ENCODE measurements at places on chromosomes 12 and 14.

DNA sequence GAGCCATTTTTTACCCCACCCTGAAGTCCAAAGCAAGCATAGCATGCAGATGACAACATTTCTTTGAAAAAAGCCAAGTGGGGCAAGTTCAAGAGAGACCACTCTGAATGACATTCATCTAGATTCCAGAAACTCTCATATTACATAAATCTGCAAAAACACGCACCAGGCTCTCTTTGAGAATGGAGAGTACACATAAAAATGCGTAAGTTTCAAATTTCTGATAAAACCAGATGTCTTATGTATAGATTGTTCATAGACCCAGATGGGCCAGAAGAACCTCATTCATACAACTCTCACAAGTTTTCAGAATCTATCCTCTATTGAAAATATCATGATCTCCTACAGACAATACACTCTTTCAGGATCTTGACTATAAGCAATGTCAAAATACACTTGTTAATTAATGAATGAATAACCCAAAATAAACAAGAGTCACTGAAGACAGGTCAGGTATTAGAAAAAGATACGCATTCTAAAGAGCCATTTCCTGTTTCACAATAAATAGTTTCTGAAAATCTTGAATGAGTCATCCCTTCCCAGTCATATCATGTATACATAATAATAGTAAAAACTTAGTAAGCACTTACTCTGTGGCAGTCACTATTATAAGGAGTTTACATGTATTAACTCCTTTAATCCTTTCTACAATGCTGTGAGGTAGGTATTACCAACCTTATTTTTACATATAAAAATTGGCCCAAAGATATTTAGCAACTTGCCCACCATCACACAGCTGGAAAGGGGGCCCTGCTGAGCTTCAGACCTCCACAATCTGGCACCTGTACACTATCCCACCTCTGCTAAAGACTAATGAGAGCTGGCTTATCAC lies 72.0 kb downstream of the PPP2R5E start:
- DNase-seq = peak; percentile 63

DNA sequence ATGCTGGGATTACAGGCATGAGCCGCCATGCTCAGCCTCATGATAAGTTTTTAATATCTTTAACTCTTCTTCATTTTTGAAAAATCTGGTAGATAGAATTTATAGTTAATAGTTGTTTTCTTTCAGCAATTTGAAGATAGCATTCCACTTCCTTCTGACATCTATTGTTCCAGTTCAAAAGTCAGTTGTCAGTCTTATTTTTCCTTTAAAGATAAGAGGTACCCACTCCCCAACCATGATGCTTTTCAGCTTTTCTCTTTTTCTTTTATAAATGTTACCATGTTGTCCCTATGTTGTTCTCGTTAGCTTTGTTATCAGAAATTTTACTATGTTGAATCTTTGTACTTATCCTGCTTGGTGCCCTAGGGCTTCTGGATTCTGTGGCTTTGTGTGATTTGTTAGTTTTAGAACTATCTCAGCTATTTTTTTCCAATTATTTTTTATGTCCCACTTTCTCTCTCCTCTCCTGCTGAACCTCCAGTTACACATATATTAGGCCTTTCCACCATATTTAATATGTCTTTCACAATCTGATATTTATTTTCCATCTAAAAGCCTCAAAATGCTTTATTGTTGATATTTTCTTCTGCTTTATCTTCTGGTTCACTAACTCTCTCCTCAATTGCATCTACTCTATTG lies 181.6 kb upstream of the FOXN3 start:
- DNase-seq = no peak

DNA sequence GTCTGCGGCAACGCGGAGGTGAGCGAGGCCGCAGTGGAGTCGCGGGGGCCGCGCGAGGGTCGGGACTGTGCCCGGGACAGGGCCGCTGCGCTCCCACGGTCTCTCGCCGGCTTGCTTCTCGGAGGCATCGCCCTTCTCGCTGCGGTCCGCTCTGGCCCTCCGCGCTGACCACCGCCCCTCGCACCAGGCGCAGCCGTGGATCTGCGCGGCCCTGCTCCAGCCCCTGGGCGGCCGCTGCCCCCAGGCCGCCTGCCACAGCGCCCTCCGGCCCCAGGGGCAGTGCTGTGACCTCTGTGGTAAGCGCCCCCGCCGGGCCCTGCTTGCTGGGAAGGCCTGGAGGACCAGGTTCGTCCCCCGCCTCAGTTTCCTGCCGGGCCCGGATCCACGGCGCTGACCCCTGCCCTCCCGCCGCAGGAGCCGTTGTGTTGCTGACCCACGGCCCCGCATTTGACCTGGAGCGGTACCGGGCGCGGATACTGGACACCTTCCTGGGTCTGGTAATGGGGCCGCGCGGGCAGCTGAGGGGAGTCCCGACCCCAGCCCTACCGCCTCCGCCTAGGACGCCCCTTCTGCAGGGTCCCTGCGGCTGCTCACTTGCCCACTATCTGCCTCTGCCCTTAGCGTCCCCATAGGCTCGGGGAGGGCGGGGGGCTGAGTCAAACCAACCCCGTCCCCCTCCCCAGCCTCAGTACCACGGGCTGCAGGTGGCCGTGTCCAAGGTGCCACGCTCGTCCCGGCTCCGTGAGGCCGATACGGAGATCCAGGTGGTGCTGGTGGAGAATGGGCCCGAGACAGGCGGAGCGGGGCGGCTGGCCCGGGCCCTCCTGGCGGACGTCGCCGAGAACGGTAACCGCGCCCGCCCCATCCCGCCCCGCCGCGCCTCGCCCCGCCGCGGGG lies 7.0 kb downstream of the AMN start:
- DNase-seq = no peak

- DNase-seq = no peak
Measured at GRCh38 chr12:12474471-12474928, 88.2 kb downstream of the DUSP16 start.

- peak; percentile 32 for DNase-seq
Measured at GRCh38 chr12:92619730-92620684, 82.8 kb upstream of the PLEKHG7 start.

DNA sequence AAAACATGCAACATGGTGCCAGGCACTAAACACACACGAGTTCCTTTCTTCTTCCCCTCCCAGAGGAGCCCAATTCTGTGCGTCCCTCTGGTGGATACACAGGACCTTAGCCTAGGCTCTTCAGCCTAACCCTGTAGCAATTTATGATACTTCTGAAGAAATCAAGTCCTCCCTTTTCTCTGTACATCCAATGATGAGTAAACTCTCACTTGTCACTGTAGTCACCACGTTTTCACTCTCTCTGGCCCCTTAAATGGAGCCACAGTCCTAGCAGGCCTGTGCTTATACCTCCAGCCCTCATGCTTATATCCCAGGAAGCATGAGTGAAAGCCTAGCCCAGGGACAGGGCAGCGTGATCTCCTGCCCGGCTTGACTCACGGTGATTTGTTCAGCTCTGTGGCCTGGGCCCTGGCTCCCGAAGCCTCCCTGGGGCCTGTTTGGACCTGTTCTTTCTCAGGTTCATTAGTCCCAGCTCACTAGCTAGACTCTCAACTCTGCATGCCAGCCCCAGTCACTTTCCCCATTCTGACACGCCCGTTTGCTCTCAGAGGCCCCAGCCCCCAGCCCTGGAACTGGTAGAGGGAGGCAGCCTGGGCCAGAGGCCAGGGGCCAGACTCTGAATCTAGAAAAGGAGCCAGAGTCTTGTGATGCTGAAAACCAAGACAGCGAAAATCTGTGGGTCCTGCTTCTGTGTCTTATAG lies 24.1 kb upstream of the PLEKHG3 start:
- no peak for DNase-seq

DNA sequence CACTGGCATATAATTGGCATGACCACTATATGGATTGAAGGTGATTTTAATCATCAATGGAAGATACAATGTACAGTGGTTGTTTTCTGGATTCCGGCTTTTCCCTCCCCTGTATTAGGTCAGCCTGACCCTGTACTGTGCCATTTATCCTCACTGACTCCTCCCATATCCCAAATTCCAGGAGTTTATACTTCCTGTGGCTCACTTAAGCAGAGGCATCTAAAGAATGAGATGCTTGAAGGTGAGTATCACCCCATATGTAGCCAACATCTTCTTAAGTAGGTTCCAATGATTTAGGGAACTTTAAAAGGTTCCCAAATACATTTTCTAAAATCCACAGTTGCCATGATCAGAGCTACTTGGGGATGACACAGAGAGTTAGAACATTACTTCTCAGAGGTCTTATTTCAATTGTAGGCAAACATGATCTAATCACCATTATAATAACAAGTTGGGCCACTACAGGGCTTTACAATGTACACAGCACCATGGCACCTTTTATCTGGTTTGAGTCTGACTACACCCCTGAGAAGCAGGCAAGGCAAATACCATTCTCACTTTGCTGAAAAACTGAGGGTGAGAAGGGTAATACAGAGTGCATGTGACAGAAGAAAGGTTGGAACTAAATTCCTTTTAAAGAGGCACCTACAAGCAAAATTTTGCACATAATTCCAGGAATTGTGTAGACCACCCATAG lies 212.3 kb upstream of the GARIN6 start:
- DNase-seq = no peak

GRCh38 chr12:55314043-55314442 lies at the start of gene OR6C1:
Gene OR6C1 (plus strand): TSS chr12:55314343. CDS start chr12:55320600, 6,257 bp downstream.
- no peak for DNase-seq

All from fibroblast of skin of left quadriceps (primary cell).